Heart right ventricle (tissue), 16 donors: ENCODE measurements at places on chromosomes 12 and 14. TPM values are rescaled to one million over a fixed set of nuclear protein-coding genes. Genes with fewer than 3 reads are reported as not detected.
A peak's percentile ranks its signal among the peaks of the same experiment; 100 is the strongest.

DNA sequence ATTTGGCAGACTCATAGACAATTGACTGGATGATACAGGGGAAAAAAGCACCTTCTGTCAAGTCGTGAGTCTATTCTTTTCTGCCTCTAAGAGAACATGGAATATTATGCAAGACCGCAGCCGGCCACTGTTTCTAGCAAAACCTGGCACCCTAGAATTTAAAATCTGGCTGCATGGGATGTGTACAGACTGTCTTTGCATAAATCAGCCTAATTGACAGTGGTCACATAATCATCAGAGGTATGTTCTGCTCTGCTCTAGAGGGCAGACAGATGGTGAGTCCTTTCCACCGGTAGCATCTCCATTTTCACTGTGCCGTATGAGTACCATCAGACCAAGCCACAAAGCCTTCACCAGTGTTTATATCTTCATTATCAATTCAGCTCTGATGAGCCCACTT, 80.6 kb downstream of the KCNK10 start:
- no peak for DNase-seq

DNA sequence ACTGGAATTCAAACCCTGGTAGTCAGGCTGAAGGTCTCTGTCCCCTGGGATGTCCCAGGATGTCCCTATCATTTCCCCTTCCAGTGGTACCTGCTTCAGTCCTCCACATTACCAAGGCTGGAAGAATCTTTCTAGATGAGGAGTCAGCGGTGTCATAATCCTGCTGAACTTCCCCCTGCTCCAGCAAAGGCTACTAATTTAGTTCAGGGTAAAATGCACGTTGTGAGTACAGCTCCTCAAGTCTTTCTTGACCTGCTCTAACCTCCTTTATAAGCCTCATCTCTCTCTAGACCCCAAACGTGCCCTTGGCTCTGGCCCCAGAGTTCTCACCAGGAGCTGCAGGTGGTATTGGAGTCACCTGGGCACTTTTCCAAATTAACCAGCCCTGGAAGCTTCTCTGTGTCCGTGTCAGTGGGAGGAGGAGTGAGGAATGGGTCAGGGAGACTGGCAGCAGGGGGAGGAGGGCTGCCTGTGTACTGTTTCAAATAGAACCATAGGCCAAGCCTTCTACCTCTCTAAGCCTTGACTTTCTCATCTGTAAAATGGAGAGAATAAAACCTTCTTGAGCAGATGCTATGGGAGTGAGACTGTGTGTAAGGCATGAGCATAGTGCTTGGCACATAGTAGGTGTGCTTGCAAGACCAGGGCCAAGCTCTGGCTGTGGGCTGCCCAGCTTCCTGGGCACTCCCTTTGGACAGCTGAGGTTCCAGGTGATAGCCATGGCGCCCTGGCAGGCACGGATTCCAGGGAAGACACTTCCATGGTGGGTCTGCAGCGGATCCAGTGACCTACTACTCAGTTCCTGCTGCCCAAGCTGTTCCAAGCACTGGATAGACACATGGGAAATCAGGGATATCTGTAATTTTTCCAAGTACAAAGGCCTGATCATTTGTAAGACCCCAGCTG, 24.5 kb downstream of the ASB2 start:
- no peak for DNase-seq

GRCh38 chr14:29584992-29585391, 342.7 kb downstream of the PRKD1 start:
- peak; percentile 23 for DNase-seq

- DNase-seq, result no peak
These were observed 231.6 kb upstream of the KRR1 start for GRCh38 chr12:75742961-75743360.

DNA sequence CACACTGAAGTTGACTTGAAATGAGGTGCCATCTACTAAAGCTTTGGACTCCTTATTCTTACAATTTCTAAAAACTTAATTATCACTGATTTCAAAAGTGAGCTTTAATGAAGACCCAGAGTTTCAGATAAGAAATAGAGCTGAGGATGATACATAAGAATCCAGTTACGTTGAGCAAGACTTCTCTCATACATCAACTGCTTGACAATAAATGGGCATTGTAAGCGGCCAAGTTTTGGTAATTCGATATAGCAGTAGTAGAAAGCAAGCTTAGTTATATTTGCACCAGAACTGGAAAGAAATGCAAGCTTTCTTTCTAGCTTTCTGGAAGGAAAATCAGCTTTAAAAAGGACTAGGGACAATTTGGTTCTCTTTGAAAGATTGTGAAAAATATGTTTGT, 1359.6 kb downstream of the FSCB start:
- no peak for DNase-seq

DNA sequence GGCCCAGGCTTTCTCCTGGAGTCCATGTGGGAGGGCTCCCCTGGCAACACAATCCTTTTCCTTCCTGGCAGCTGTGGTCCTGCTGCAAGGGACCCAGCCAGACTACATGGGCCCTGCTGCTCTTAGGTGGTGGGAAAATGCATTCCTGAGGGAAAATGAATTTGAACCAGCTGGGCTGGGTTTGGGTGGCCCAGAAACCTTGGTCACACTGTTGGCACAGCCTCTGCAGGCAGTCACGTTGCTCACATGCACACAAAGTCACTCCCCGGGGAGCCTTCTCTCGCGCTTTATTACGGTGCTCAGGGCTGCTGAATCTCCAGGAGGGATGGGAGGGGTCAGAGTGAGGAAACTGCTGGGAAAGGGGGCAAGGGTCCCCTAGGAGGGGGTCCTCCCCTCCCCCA, 17.2 kb downstream of the PLEKHG3 start:
- peak; percentile 51 for DNase-seq

DNA sequence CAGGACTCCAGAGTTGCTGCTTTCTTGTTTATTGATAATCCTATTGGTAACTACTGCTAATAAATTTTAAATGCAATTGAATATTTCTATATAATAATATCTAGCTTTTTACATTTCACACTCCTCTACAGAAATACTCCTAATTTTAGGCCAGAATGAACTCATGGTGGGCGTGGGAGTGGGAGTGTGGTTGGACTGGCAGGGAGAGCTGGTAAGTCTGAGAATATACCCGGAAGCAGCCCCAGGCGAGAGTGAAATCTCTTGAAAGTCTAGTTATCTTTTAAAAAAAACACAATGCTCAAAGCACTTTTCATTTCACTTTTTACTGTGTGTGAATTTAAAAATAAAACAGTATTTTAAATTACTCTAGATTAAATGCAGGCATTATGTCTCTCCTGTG, 4.7 kb downstream of the TMEM263 start:
- DNase-seq, result no peak

- no peak for DNase-seq
These were observed 197.6 kb downstream of the SLC38A4 start for GRCh38 chr12:46628176-46628575.

DNA sequence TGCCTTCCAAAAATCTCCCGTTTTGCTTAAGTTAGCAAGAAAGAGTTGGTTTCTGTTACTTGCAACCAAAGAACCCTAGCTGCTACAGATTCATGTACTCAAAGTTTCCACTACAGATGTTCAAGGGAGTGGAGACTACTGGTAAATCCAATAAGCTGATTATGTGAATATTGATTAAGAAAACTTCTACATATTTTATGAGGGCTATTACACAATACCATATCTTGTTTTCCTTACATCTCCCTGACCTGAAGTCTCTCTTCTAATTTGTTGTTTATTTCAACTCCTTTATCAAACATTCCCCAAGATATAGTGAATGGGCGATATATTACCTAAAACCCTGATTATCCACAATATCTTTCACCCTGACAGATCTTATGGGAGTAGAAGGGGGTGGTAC, 164.4 kb upstream of the PLXNC1 start:
- no peak for DNase-seq

GRCh38 chr12:76628745-76629144, 69.2 kb upstream of the OSBPL8 start:
- no peak for DNase-seq

- no peak for DNase-seq
These were observed 66.4 kb upstream of the MAP1LC3B2 start for GRCh38 chr12:116492703-116493324.

- no peak for DNase-seq
These were observed 477.0 kb downstream of the DPF3 start for GRCh38 chr14:72416892-72417291.

DNA sequence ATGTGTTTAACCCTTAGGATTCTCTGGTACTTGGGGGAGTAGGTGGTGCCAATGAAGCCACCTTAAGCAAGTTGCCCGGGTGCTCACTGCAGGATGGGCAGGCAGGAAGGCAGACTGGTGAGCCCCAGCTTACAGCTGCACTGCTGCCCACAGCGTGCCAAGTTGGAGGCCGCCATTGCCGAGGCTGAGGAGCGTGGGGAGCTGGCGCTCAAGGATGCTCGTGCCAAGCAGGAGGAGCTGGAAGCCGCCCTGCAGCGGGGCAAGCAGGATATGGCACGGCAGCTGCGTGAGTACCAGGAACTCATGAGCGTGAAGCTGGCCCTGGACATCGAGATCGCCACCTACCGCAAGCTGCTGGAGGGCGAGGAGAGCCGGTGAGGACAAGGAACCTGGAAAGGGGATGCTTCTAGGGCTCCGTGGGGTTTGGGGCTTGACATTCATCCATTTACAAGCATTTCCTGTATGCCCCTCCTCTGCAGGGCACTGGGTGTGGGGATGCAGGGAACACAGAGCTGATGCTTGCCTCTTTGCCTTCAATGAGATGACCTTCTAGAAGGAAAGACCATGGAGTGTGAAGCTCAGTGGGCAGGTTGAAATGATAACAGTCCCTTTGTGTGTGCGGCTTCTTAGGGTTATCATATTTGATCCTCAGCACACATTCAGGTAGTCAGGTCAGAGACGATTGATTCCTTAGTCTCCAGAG, 12.4 kb downstream of the KRT7 start:
- DNase-seq, result no peak

- no peak for DNase-seq
These were observed 69.5 kb downstream of the ACSS3 start for GRCh38 chr12:81147292-81147919.

GRCh38 chr12:65407388-65408149, 129.1 kb downstream of the MSRB3 start:
- no peak for DNase-seq

- no peak for DNase-seq
These were observed 33.1 kb downstream of the CLMN start for GRCh38 chr14:95286645-95287044.

DNA sequence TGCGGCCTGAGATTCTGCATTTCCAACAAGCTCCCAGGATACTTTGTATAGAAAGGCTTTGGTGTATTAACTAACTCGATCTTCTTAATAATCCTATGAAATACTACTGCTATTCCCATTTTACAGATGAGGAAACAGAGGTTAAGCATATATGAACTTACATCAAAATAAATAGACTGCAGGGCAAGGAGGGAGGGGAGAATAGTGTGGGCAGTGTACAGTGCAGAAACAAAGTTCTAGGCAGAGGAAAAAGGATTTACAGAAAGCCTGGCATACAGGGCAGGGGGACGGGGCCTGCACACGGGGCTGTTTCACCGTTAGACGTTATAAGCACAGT, 19.0 kb downstream of the NINJ2 start:
- DNase-seq, result no peak

- no peak for DNase-seq
These were observed 672.9 kb upstream of the NOVA1 start for GRCh38 chr14:27270716-27271115.

DNA sequence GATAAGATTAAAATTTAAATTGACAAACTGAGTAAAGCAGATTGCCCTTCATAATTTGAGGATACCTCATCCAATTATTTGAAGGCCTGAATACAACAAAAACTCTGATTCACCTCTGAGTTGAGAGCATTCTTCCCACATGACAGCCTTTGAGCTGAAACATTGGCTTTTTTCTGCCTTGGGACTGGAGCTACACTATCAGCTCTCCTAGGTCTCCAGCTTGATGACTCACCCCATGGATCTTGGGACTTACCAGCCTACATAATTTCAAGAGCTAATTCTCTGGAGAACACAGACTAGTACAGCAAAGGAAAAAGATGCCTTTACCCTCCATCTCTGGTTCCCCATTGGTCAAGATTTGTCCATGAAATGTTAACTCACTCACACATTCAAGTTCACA, 555.1 kb downstream of the FOXG1 start:
- DNase-seq, result no peak

DNA sequence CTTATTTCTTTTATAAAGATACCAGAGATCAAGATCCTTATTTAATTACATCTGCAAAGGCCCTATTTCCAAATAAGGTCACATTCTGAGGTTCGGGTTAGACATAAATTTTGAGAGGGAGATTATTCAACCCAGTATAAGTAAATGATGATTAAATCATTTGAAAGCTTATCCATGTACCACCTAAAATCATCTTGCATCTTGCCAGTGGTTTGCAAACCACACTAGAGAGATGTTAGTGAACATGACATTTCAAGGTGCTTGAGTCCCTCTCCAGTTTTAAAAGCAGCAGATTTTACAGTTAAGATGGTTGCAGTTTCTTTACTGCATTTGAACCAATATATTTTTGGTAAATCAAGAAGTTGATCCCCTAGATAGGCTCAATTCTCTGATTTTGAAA, 49.9 kb upstream of the TMPO start:
- DNase-seq, result no peak

VRK1 gene
- total RNA-seq, result 9.6 TPM

CLEC14A gene
- total RNA-seq, result 37.9 TPM

TMEM63C gene
- total RNA-seq, result 1.3 TPM

PRH2 gene
- total RNA-seq, result not detected

RPS26 gene
- 6.9 TPM for total RNA-seq

ALX1 gene
- total RNA-seq, result not detected

GUCY2C gene
- total RNA-seq, result 0.06 TPM

RNASE7 gene
- total RNA-seq, result not detected
